ENCODE measurements at places on chromosomes 4 and X. TPM values are rescaled to one million over a fixed set of nuclear protein-coding genes. Genes with fewer than 3 reads are reported as not detected.

AFF2 gene
- total RNA-seq, result 0.17 TPM

TRIM2 gene
- 21.1 TPM for total RNA-seq

RHOXF2B gene
- total RNA-seq, result not detected

SSX2B gene
- total RNA-seq, result not detected

DDX53 gene
- not detected for total RNA-seq

Measured in bronchus fibroblast of lung (primary cell).